Immature natural killer cell (primary cell): ENCODE measurements at places on chromosomes 1 and 21. TPM values are rescaled to one million over a fixed set of nuclear protein-coding genes. Genes with fewer than 3 reads are reported as not detected.

GRCh38 chr21:27953340-27954045, 986.6 kb upstream of the ADAMTS5 start:
- DNase-seq = no peak

DNA sequence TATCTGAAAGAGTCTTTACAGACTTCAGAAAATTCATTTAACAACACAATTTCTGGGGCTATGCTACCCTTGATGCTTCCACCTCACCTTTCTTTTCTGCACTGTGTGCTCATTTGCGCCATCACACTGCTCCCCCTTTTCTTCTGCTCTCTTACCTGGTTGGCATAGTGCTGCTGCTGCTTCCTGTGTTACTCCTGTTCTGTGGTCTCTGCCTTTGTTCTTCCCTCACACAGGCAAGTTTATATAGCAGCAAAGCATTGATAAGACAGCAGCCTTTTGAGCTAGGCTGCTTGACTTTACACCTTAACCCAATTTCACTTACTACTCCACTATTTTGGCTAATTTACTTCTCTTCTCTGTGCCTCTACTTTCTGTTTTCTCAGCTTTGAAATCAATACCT, 18.3 kb downstream of the SGIP1 start:
- DNase-seq = no peak

Gene VTCN1
- not detected for polyA plus RNA-seq

GRCh38 chr1:185603158-185603557, 131.0 kb upstream of the HMCN1 start:
- DNase-seq = no peak

Gene HPCA
- not detected for polyA plus RNA-seq
